ENCODE measurements at places on chromosomes 6 and 20.

DNA sequence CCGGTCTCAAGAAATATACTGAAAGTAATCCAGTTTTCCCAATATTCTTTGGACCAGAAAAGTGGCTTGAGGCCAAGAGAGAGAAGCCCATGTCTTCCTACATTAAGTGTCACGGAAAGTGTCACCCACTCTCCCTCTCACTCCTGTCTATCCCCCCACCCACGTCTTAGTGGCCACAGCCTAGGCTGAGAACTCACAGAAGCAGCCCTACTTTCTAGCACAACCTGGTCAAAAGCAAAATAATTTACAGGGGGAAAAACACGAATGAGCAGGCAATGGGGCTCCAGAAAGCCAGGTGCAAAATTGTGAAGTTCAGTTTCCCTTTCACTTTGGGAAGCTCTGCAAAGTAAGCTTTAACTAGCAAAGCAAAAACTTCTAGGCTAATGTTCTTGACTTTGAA is 118.0 kb downstream of the OPRM1 start:
- no peak for DNase-seq

- DNase-seq: no peak
These were observed 38.3 kb upstream of the TMX4 start for GRCh38 chr20:8057871-8058270.

DNA sequence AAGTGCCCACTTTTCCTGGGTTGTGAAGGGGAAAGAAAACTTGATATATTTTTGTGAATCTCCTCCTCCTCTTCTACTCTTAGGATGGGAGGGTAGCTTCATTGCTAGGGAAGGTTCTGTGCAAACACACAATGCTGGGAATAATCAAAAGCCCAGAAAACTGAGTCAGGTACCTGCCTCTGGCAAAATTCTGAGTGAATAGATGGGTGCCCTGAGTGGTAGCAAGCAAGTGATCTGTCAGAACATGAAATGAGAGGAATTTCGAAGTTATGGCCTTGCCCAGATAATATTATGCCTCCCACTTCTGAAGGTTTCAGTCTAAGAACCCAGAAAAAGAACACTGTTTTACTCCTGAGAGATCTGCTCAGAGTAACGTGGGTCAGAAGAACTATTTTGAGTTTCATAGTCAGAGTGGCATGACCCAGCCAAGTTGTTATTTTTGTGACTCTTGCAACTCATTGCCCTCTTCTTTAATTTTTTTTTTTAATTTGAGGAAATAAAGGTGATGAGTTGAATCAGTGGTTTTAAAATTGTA is 158.3 kb downstream of the BMP2 start:
- no peak for DNase-seq

DNA sequence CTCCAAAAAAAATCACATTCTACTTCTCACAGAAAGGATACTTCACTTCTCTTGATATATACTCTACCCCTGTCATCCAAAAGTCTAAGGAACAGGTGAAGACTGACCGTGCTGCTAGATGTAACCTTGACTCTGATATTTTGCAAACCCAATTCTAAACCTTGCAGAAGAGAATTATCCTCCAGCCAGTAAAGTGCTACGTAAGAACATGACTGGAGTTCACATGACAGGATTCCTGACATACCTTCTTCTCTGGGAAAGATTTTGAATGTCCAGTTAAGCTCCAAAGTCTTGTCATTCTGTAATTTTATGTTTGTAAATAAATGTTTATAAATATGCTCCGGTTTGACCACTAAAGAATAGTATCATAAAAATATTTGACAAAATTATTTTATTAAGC is 35.8 kb downstream of the BTBD9 start:
- no peak for DNase-seq

GRCh38 chr6:30544666-30545272 is 11.5 kb downstream of the GNL1 start:
- peak; percentile 54 for DNase-seq

GRCh38 chr6:162478192-162478671 is 249.3 kb downstream of the PRKN start:
- DNase-seq: no peak

All from germinal center (tissue), 1 donor.